Kidney (tissue), 22 donors: ENCODE measurements at places on chromosomes 4 and X. TPM values are rescaled to one million over a fixed set of nuclear protein-coding genes. Genes with fewer than 3 reads are reported as not detected.

DMRTC1B gene
- polyA plus RNA-seq, result 3.9 TPM

KIT gene
- 7.7 TPM for polyA plus RNA-seq

CTAG1B gene
- not detected for polyA plus RNA-seq

MAGEC3 gene
- polyA plus RNA-seq, result not detected

APBB2 gene
- 13.4 TPM for polyA plus RNA-seq

DMRTC1 gene
- not detected for polyA plus RNA-seq

LPAR4 gene
- not detected for polyA plus RNA-seq

MAGEE1 gene
- polyA plus RNA-seq, result 3.0 TPM

CXCL5 gene
- not detected for polyA plus RNA-seq

SERTM2 gene
- polyA plus RNA-seq, result 0.22 TPM

NOA1 gene
- 8.7 TPM for polyA plus RNA-seq

KCTD8 gene
- polyA plus RNA-seq, result 0.62 TPM

DNA sequence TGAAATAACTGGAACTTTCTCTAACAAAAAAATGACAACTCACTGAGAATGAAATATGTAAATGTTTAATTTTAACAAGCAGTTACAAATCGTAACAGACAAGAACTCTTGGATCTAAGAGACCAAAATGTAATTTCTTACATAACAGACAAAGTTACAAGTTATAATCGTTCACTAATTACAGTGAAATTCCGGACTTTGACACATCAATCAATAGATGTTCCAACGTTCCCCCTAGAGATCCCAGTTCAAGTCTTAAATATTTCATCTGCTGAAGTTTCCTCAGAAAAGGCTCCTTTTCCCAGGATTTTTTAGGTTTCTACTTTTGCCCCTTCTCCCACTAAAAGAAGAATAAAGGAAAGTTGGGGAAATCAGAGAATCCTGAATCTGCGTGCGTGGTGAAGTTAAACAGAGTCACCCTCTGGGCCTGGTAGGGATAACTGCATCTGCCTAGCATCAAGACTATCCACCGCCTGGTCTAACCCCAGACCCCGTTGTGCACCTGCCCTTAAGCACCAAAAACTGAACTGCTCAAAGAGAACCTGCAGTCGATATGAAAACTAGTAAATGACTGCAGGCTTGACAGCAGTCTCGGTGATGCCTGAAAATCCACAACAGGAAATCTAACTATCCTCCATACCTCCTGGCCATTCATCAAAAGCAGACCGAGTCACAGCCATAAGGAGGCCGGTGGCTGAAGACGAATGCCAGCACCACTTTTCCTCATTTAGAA lies 2.3 kb downstream of the IRF2 start:
- DNase-seq, result no peak

DNA sequence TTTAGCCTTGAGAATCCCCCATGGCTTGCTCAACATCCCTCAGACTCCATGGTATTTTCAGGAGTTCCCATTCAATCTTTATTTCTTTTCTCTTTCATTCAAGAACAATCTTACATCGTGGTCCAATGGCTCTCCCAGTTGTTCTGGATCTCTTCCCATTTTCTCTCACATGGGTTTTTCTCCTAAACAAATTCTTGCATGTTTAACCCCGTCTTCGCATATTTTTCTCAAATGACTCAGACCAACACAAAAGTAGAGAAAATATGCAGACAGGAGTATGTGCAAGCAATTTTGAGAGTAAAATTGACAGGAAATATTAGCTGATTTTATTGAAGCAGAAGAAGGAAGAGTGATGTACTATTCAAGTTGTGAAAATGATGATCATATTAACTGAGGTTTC lies 396.4 kb upstream of the TRAM1L1 start:
- DNase-seq, result no peak

- no peak for DNase-seq
Observed at GRCh38 chrX:31854716-31855115, 782.9 kb upstream of the FTHL17 start.

DNA sequence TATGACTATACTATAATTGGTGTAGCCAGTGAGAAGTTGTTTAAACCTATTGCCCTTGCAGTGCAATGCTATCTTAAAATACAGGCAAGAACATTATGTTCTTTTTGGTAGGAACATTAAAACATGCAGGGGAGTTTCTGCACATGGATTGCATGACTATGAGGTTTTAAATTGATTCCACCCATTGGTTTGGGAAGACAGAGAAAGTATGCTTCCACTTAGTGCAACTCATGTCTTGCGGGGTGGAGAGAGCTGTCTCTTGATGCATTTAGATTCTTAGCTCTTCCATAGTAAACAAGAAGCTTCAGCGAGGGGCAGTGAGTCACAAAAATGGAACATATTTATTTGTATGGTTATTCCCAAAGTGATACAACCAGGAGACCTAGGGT lies 39.5 kb upstream of the RASL11B start:
- DNase-seq, result no peak

DNA sequence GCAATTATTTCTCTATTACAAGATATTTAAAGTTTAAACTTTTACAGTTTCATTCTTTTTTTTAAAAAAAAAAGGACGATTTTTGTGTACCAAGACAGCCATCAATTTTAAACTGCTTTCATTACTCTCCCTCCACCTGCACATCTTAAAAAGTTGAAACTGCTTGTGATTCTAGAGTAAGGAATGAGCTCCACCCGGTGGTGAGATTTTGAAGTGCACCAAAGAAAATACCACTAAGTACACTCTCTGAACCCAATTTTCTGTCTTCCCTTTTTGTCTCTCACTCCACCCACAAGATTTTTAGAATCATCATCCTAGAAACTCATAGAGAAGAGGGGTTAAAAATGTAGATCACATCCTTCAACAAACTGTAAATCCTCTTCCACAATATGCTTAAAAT lies 91.3 kb upstream of the WDR44 start:
- DNase-seq, result peak; percentile 37

- DNase-seq, result no peak
Observed at GRCh38 chr4:54144661-54145171, 44.8 kb downstream of the GSX2 start.

DNA sequence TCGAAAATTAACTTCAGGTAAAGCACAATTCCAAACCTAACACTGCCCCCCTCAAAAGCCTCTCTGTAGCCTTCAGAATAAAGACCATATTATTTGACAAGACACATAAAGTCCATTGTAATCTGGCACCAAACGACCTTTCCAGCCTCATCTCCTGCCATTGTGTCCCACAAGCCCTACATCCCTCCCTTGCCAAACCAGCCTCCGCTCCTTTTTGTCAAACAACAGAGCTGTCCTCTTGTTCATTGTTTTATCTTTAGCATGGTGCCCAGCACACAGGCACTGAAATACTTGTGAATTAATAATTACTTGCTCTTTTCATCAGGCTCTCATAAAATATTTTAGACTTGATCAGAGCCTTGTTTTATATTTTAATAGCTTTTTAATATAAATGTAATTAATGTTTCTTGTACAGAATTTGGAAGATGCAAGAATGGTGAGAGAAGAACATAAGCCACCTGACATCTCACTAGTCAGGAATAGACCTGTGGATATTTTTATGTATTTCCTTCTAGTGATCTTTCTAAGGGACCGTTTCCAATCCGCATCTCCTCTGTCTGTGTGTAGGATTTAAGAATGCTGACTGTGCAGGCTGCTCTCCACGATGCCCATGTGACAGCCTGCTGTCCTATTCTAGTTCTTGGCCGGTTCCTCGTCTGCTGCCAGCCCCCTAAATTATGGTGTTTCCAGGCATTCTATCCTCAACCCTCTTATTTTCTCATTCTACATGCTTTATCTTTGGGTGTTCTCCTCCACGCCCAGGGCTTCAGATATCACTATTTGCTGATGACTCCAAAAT lies 3.0 kb upstream of the IRF2 start:
- DNase-seq, result no peak

- DNase-seq, result no peak
Observed at GRCh38 chr4:48333587-48333986, 7.7 kb upstream of the SLAIN2 start.

GRCh38 chr4:7189475-7190277 lies 2.7 kb upstream of the SORCS2 start:
- DNase-seq, result no peak

- no peak for DNase-seq
Observed at GRCh38 chrX:112874175-112874574, 33.5 kb upstream of the AMOT start.

DNA sequence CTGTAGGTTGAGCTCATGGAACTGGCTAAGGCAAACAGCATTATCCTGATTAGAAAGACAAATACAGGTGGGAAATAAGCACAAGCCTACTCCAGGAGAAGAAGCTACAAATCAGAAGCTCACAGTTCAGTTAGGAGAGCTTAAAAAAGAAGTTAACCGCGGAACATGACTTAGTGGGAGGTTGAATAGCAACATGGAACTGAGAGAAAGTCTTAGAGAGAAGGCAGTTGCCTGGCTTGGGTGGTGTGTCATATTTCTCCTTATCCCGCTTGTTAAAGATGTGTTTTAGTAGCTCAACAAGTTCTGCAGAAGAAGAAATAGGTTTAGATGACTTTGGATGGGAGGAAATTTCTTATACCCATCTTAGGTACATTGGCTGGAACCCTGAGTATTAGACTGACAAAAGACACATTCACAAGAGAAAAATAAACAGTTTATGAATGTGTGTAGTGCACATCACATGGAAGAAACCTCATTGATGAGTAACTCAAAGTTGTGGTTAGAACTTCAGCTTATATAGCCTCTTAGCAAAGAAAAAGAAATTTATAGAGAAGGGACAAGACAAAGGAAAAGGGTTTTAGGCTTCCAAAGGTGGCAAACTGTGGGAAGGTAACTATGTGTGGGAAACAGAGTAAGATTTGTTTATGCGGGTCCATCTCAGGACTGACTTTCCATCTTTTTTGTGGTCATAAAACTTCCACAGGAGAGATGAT lies 37.4 kb upstream of the RXFP1 start:
- DNase-seq, result no peak

DNA sequence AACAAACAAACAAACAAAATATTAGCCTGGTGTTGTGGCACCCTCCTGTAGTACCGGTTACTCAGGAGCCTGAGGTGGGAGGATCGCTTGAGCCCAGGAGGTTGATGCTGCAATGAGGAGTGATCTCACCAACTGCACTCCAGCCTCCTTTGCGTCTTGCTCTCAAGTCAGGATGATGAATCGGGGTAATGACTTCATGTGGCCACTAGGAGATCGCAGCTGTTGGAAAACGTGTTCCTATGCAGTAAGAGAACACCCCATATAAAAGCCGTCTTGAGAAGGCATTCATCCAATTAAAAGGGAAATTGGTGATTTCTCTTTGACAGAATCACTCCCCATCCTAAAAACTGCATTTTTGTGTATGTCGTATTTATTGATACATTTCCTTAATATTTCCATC lies 6.9 kb downstream of the CCNB3 start:
- DNase-seq, result no peak

GRCh38 chr4:156293657-156294297 lies 340.1 kb upstream of the CTSO start:
- DNase-seq, result peak; percentile 21

DNA sequence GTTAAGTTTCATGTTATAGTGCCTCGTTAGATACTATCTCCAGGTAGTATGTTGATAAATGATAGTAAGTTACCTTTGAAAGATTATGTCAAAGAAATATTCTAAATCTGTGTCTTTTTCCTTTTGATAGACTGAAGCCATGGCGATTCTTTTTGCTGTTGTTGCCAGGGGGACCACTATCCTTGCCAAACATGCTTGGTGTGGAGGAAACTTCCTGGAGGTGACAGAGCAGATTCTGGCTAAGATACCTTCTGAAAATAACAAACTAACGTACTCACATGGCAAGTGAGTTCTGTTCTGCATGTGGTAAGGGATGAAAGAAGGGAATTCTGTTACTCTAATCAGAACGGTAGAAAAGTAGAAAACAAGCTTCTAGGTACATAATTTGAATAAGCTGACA lies 8.2 kb downstream of the VAMP7 start:
- no peak for DNase-seq

- DNase-seq, result peak; percentile 79
Observed at GRCh38 chr4:84582988-84583875, at the start of gene CDS1. CDS1 (plus strand) TSS chr4:84583127; CDS start chr4:84583402, 275 bp downstream.

- DNase-seq, result no peak
Observed at GRCh38 chr4:59848457-59848856, 1351.7 kb upstream of the ADGRL3 start.

GRCh38 chr4:148196164-148196563 lies 246.1 kb downstream of the NR3C2 start:
- DNase-seq, result no peak
